Mesenteric fat pad (tissue), 1 donor: ENCODE measurements at places on chromosomes 5 and 9. TPM values are rescaled to one million over a fixed set of nuclear protein-coding genes. Genes with fewer than 3 reads are reported as not detected.

DNA sequence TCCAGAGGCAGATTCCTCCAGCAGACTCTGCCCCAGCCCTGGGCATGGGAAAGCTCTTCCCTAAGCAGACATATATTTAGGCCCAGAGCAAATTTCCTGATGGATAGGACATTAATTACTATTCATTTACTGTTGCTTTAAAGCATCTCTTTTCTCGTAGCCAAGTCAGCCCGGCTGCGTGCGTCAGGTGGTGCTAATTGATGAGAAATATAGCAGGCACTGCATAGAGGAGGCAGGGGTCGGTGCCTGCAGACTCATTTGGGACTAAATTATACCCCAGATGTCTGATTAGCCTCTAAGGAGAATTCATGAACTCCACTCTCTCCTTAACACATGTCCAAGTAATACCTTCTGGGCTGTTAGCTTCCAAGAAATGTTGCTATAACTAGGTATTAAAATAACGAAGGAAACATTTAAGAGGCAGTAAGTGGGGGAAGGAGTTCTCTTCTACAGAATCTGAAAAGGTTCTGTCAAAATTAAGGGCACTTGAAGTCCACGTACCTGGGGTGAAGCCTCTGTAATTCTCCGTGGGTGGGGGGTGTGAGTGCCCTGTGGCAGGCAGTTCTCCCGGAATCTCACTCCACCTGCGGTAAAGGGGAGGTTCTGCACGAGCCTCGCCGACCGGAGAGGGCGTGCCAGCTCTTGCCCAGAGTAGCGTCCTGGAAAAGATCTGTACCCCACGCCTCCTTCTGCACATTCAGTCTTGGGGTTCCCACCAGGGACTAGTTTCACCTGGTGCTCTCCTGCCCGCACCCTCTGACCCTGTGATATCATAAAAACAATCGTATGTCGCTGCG lies 115.9 kb upstream of the FCN2 start:
- no peak for DNase-seq

- peak; percentile 81 for DNase-seq
Observed at GRCh38 chr9:114097613-114098020, 1.5 kb downstream of the KIF12 start.

DNA sequence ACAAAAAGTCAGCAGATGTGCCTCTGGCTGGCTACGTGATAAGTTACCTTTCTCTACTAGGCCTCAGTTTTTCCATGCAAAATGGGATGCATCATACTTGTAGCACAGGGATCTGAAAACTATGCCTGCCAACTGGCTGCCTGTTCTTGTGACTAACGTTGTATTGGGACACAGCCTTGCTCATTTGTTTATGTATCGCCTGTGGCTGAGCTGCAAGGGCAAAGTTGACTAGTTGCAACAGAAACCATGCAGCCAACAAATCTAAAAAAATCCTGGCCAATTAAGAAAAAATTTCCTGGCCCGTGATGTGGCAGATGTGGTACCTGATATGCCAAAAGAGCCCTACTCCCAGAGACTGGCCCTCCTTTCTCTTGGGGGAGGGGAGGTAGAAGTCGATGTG lies 131.3 kb downstream of the SEC61B start:
- DNase-seq = peak; percentile 62

DNA sequence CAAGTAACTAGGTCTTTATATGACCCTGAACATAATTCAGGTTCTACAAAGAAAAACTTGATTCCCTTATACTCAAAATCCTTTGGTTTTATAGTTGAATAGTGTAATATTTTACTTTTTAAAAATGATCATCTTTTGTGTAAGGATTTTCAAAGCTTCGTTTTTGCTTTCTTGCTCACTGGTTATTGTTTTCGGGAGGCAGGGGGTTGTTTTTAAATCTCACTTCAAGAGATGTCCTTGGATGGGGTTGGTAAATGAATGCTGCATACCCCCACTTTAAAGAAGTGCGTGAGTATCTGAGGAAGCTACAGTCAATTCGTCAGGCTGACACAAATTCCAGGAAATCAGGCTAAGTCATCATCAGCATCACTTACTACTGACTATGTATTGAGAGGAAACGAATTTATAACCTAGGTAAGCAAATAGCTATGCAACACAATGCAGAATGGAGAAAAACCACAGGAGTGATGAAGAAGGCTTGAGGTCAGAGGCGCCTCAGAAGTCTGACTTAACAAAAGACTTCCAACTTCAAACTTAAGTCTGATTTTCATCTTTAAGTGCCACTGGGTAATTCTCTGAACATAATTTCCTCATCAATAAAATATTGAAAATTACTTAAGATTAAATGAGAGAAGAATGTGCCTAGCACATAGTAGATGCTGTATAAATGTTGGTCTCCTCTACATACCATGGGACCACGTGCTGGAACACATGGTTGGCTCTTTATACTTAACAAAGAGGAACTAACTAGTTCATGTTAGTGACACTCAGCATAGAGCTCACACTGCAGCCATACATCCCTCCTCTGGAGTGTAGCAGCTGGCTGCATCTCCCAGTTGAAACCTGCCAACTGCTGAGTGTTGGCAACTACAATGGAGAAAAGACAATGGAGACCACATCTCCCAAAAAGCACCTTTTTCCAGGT lies 106.0 kb upstream of the KIF2A start:
- no peak for DNase-seq

DNA sequence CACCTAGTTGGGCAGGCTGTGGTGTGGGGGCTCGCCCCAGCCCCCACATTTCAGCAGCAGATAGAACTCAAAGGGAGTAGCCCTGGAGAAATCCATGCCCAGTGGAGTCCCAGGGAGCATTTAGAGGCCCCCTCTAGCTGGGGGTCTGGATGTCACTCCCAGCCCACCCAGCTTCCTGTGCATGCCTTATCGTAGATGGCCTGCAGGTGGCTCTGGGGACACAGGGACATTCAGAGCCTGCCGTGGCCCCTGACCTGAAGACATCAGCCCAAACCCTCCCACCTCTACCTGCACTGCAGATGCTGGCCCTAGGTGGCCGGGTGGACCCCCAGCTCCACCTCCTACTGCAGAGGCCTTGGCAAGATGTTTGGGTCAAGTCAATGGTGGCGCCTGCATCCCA lies 49.0 kb upstream of the LMX1B start:
- DNase-seq = no peak

DNA sequence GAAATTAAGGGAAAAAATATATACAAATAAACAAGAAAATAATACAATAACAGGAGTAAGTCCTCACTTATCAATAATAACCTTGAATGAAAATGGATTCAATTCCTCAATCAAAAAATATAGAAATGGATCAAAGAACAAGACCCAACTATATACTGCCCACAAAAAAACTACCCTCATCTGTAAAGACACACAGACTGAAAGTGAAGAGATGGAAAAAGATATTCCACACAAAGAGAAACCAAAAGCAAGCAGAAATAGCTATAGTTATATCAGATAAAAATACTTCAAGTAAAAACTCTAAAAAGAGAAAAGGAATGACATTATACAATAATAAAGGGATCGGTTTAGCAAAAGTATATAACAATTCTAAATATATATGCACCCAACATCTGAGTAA lies 66.5 kb downstream of the KIAA0825 start:
- DNase-seq = no peak

DNA sequence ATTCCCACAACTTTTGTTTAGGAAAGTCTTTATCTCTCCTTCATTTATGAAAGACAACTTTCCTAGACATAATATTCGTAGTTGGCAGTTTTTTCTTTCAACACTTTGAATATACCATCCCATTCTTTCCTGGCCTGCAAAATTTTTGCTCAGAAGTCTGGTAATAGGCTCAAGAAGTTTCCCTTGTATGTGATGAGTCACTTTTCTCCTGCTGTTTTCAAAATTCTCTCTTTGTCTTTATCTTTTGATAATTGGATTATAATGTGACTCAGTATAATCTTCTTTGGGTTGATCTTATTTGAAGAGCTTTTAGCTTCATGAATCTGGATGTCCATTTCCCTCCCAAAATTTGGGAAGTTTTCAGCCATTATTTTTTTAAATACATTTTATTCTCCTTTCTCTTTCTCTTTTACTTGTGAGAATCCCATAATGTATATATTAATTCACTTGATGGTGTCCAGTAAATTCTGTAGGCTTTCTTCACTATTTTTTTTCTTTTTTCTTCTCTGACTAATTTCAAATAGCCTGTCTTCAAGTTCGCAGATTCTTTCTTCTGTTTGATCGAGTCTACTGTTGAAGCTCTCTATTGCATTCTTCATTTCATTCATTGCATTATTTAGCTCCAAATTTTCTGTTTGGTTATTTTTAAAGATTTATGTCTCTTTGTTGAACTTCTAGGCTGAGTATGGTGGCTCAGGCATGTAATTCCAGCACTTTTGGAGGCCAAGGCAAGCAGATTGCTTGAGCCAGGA lies 37.3 kb upstream of the CKS2 start:
- no peak for DNase-seq

DNA sequence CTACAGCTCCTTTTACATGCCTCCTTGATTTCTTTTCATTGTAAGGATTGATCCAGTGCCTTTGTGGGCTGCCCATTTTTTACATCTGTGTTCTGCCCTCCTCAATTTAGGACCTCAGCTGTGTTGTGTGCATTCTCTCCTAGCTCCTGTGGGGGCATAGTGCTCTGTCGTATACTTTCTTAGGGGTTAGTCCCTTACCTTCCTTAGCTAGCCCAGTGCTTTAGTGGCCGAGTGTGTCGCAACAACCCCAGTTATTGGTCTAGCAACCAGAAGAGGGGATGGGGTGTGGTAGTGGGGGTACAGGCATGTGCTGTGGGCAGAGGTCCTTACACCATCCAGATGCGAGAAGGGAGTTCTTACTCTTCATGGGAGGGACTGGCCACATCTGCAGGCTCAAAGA lies 12.1 kb downstream of the MTRR start:
- DNase-seq = no peak

GRCh38 chr9:90306158-90306557 lies 336.5 kb downstream of the DIRAS2 start:
- DNase-seq = no peak

DNA sequence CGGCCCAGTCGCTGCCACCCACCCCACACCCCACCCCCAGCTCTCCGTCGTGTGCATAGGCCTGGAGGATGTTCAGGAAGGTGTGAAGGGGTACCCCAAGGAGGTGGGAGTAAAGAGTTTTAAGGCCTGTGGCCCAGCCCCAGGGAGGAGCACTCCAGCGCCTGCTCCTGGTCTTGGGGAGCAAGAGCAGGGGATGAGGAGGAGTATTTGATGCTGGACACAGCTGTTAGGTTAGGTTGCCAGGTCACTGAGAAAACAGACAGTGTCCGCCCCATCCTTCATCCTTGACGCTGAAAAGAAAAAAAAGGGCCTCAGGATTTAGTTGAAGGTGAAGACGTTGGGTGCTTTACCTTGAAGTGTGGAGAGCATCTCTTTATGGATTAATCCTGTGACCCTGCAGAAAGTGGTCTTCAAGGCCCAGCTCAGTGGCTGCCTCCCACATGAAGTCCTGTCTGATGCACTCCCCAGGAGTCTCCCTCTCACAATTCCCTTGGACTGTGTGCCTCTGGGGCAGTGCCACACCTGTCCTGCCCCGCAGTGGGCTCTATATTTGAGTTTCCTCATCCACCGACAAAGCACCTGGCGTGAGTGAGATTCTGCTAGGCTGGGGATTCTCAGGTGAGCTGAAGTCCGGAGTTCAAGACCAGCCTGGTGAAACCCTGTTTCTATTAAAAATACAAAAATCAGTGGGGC lies 101.8 kb downstream of the SPRY4 start:
- no peak for DNase-seq

GRCh38 chr5:52043137-52043536 lies 659.9 kb downstream of the ISL1 start:
- DNase-seq = no peak

DNA sequence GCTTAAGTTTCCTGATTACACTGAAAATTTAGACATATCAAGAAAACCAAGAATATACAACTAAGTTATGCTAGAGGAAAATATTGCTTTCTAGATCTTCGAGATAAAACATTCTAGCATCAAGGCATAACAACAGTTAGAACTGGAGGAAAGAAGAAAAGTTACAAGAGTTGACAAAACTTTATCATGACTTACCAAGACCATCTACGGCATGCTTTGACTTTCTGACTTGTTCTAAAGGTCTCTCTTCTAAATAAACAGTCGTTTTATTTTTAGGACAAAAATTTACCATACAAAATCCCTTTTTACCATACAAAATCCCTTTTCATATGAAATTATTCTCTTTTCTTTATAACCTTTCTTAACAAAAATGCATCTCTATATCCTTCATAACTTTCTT lies 1110.1 kb upstream of the CDH10 start:
- DNase-seq = no peak

- no peak for DNase-seq
Observed at GRCh38 chr5:98581112-98581997, 192.1 kb upstream of the RGMB start.

DNA sequence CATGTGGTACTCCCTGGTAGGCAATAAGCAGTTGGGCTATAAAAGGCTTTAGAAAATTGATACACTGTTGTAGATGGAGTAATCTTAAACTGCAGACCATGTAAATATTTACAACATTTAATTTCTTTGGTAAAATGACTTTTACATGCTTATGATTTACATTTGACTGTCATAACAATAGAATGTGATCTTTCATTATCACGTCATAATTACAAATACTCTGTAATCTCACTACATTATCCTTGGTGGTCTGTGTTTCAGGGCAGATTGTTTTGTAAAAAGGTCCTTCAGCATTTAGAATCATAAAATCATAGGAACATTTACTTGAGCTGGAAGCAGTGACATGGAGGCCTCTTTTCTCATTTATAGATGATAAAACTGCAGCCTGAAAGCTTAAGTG lies 73.3 kb upstream of the PRRC1 start:
- DNase-seq = no peak

GRCh38 chr5:103774721-103775120 lies 212.1 kb upstream of the NUDT12 start:
- DNase-seq = no peak

DNA sequence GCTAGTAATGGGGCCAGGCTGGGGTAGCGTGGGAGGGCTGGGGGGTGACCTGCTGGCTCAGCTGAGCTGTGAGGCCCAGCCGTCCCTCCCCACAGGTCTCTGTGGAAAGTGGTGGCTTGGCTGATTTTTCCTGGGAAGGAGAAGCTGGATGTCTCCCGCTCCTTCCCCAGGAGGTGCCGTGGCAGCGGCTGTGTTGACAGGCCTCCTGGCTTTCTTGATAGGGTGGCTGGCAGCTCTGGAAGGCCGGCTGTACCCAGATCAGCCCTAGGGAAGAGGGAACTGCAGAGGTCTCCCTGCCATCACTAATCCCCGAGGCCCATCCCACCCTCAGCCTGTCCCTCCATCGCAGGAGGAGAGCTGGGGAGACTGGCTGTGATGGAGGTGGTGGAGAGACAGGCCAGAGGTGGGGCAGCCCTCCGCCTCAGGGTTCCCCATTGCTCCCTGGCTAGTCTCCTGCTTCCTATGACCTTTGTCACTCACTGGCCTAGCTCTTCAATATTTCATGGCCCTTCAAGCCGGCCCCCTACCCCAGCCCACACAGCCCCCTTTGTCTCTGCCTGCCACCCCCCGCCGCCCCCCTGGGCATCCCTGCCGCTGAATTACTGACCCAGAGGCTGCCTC lies 6.8 kb downstream of the CXXC5 start:
- DNase-seq = no peak

CCL27 gene
- total RNA-seq = not detected

C5orf58 gene
- total RNA-seq = not detected

HTR4 gene
- 0.16 TPM for total RNA-seq

GDA gene
- total RNA-seq = 0.32 TPM

SNX30 gene
- total RNA-seq = 13.9 TPM

PLAC8L1 gene
- total RNA-seq = 1.5 TPM

HCN1 gene
- total RNA-seq = not detected

SPINK14 gene
- not detected for total RNA-seq

FEM1C gene
- total RNA-seq = 25.2 TPM

REEP2 gene
- total RNA-seq = 2.6 TPM

NUTM2F gene
- total RNA-seq = not detected
